GM03348 (cell line): ENCODE measurements at places on chromosomes 6 and 20.

DNA sequence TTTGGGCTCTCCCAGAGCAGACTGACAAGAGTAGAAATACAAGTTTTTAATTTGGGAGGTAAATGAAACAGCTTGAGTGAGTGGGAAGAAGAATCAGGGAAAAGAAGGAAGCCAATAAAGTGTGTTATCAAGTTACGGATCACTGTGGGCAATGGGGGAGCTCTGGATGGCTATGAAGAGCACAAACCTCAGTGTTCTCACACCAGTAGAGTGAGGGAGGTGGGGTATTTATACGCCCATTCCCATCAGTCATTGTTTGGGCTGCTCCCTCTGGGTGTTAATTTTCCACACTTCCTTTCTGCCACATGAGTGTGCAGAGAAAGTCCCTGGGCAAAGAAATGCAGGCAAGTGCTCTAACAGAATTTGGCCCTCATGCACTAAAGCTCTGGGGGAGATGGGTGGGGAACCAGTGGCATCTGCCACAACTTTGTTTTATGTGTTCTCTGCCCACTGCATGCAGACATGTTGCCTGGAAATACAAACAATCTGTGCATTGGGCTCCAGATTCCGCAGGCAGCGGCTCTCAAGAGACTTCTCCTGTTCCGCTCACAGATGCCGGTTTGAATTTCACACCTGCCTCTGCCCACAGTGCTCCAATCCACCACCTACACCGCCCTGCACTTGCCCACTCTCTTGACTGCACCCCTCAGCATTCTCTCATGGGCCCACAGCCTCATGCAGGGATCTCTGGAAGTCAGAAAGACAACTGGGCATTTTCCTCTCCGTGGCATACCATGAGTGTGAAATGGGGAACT is 211.1 kb upstream of the RNF24 start:
- no peak for DNase-seq

DNA sequence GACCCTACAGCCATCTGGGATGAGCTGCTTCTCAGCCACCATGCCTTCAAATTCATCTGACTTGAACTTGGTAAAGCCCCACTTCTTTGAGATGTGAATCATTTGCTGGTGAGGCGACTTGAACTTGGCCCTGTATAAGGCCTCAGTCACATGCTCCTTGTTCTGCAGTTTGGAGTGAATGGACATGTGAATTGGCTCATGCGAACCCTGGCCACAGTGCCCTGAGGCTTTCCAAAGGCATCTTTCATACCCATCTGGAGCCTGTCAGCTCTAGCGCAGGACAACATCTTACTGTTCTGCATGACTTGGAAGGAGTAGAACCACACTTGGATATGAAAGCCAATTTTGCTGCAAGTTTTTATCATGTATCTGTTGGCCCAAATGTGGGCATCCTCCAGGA is 244.0 kb upstream of the FAM83B start:
- DNase-seq: no peak

DNA sequence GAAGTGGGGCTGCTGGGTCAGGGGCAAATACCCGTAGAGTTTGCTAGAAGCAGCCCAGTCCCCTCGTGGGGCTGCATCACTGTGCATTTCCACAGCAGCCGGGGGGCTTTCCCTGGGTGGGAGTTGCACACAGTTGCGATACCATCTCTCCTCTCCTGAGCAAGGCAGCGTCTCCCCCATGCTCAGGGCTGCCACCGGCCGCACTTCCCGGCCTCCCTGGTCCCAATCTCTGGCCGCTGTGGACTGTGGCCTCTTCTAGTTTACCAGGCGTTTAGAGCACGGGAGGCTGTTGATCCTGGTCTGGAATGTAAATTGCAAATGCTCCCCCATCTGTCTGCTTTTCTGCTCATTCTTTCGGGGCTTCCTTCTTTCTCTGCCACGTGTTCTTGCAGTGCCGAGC is 31.1 kb downstream of the OSBPL2 start:
- no peak for DNase-seq

- peak; percentile 65 for DNase-seq
These were observed 223.7 kb downstream of the GMDS start for GRCh38 chr6:2021713-2022125.

DNA sequence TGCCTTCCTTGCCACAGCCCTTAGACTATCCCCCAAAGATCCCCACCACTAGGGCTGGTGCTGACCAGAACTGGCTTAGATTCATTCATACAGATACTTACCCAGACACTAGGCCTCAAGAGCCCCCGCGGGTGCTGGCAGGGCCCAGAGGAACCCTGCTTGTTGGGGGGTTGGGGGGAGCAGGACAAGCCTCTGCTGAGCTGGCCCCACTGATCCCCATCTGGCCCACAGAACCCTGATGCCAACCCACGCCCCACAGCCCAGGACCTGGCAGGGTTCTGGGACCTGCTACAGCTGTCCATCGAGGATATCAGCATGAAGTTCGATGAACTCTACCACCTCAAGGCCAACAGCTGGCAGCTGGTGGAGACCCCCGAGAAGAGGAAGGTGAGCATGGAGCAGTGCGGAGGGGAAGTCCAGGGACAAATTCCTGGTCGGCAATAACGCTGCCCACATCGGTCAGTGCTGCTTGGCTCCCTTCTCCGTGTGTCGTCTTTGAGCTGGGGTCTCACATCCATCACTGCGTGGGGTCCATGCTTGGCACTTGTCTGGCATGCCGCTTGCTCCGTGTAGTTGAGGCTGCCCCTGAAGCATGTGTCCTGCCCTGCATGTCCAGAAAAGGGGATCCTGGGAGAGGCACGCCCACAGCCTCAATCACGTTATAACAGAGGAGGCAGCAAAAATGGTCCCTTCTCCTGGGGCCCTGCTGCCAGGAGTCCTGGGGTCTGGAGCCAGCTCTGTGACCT is 15.5 kb upstream of the MYL9 start:
- no peak for DNase-seq

DNA sequence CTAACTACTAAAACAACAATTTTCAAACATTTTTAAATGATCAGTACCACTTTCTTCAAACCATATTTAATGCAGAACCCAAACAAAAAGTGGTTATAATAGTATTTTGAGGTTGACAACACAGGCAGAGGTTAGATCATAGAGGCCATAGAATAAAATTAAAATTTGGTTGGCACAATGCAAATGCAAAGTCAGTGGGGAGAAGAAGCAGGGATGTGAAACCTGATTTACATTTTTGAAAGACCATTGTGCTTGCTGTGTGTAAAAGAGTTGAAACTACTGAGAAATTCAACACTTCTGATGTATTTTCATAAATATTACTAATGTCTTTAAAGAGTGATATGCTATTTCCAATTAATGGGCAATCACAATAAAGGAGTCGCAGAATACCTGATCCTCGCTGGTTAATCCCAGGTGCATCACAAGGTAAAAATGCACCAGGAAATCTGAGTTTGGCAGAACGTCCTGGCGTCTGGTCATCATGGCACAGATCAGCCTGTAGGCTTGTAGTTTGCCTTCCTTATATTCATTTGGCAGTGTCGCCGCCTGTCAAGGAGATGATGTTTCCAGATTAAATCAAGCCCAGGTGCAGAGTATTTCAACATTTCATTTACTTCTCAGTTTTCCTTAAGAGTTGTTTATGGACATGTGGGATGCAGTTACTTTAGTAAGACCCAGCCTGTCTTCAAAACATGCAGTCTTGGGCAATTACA is 141.2 kb downstream of the RALGAPA2 start:
- no peak for DNase-seq

DNA sequence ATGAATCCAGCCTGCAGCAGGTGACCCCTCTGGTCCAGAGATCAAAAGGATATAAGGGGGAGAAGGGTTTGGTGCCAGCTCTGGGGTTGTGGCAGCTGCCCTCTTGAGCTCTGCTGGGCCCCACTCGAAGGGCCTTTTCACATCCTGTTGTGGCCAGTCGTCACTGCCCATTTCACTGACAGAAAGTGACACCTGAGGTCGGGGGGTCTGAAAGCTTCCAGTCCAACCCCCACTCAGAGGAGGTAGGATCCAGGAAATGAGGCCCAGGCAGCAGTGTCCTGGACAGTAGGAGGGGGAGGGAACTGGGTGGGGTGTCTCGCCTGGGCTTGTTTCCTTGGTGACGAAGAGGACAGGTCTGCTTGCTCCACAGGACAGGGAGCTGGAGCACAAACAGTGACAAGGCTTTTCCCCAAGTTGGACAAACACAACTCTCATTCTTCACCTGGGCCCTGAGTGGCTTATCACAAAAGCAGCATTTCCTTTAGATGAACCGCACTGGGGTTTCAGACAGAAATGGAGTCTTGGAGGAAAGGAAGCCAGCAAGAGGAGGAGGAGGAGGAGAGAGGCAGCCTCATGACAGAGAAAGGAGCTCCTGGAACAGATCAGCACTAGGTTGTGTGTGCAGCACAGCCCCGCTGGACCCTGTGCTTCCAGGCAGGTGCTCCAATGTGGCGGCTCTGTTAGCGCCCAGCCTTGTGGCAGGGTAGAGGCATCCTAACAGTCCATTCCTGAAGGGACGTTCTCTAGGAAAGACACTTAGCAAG is 11.0 kb downstream of the FRS3 start:
- DNase-seq: no peak

DNA sequence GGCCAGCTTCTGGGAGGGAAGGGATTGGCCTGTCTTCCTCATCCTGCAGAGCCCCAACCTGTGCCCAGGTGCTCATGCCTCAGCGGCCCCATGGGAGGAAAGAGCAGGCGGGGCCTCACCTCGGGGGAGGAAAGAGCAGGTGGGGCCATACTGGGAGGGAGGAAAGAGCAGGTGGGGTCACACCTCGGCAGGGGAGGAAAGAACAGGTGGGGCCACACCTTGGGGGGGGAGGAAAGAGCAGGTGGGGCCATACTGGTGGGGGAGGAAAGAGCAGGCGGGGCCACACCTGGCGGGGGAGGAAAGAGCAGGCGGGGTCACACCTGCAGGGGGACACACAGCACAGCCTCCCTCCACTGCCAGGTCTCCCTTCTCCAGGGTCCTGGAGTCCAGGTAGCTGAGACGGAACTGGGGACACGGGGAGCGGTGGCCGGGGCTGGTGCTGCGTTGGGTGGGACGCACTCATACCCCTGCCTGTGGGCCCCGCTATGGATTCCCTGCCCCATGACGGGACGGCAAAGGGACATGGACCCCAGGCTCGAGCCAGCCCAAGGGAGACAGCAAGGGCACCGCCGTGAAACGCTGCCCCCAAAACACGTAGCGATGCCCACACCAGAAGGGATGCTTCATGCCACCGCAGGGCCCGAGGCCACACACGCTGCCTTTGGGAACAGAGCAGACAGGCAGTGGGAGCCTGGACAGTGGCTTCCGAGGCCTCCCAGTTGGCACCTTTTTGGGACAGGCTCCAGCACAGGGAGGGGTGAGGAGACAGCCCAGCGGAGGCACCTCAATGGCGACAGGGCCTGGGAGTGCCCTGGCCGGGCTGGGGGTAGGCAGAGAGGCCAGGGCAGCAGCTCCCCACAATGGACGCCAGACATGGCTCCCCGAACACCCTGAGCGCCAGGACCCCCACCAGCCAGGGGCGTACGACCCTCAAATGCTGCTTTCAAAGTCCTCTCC is 43.3 kb upstream of the CHRNA4 start:
- no peak for DNase-seq

GRCh38 chr6:37960139-37960935 is 140.8 kb downstream of the ZFAND3 start:
- DNase-seq: no peak

GRCh38 chr6:36130667-36131510 is 576 bp downstream of the MAPK13 start:
- DNase-seq: peak; percentile 41

GRCh38 chr20:53100476-53100911 is 128.3 kb downstream of the TSHZ2 start:
- DNase-seq: peak; percentile 31
